Motor neuron (in vitro differentiated cells): ENCODE measurements at places on chromosomes 7 and 10.

DNA sequence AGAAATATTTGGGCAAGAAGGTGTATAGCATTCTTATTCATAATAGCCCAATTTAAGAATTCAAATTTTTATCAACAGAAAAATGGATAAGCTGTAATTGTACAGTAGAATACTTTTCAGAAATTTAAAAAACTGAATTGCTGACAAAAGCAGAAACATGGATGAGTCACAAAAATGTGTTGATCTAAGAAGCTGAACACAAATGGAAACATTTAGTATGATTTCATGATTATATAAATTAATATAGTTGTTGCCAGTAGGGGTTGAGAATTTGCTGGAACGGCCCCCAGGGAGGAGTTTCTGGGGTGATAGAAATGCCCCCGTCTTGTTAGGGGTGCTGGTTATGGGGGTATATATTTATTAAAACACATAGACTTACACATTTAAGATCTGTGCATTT is 179.1 kb downstream of the KLF6 start:
- no peak for ATAC-seq

- no peak for ATAC-seq
These were observed 968 bp upstream of the INMT start for GRCh38 chr7:30750683-30751650.

DNA sequence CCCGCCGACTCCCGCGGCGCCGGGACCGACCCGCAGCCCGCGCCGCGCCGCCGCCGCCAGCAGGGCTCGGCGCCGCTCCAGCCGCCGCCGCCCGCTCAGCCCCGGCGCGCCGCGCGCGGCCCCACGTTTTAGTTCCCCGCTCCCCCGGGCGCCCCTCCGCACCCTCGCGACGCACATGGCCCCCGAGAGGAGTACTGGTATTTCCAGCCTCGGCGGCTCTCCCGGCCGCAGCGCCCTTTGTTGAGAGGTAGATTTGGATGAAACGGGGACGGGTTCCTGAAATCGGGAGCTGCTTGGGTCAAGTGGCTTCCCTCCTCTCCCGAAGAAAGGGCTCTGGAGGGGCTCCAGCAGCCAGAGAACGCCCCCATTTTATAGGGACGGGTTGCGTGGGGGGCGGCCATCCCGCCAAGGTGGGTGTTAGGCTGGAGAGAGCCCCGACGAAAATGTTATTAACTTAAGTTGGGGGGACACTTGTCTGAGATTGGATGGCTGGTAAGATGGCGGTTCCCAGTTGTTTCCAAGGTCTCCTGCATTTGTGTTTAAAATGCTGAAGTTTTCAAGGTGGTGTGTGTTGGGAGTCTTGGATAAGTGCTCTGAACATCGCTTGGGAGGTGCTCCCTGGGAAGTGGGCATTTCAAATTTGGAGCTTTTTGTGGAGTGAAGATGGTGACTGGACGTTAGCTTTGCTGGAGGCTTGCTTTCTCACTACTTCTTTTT is 1.2 kb downstream of the BMI1 start:
- no peak for ATAC-seq

DNA sequence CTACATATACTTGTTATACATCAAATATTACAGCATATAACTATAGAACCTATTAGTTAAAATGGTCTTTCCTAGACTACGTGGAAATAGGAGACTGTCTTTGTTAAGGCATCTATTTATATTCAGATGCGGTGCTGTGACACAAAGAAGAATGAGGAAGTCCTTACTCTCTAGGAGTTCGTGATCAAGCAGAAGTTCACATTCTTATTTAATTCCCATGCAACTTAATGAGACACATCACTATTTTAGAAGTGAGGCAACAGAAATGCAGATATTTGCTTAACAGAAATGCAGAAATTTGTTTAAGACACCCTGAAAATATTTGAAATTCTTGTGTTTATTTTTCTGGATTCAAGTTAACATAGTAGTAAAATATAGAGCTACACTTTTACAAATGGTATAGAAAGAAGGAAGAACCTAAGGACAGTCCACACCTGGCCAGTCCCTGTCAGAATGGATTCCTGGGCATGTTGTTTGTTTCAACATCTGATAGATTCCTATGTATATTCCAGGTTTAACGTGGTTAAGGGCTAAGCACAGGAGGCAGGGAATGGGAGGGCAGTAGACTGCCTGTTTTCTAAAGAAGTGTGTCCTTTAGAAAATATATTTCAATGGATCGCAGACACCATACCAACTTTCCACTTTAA is 70.6 kb upstream of the NXPH1 start:
- peak; percentile 44 for ATAC-seq

DNA sequence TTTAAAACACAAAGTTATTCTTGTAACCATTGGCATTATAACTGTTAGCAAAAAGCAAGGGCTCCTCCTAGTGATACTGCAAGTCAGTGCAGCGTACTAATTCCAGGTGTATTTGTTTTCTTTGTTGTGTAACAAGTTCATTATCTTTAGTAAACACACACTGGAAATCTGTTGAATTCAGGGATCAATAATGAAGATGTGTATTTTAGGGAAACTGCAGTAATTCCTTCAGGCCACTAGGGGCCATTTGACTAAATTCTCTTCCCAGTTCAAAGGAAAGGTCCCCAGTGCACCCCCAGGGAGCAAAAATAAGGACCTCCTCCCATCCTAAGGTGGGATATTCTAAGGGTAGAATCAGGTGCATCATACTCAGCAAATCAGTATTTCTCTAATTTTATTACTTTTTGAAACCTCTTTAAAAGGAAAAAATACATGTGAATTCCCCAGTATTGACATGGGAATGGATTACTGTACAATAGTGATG is 158.6 kb upstream of the LYZL1 start:
- ATAC-seq: no peak

GRCh38 chr10:86439544-86439943 is 72.9 kb upstream of the GRID1 start:
- no peak for ATAC-seq

- ATAC-seq: no peak
These were observed 46.3 kb downstream of the LBX1 start for GRCh38 chr10:101182936-101183335.

DNA sequence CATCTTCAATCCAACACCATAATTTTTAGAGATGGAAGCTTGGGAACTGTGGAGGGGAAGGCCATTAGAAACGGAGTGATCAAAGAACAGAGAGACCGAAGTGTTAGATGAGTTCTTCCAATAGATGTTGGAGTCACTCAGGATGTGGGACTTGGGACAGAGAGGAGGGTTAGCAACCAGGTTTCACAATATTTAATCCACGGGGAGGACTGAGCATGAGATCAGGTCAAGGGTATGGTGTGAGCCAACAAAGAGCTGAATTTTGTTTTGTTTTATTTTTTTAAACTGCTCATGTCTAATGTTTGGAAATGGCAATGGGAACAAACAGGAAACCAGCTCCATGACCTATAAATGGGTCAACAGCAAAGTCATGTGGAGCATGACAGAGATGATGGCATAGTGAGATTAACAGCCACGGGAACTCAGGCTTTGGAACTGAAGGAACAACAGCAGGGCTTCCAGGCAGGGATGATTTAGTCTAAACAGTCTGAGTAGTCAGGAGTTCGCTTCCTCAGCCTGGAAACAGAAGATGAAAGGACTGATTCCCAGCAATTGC is 38.9 kb upstream of the AMPH start:
- no peak for ATAC-seq

- peak; percentile 61 for ATAC-seq
These were observed 11.8 kb downstream of the UBN2 start for GRCh38 chr7:139242741-139243281.
